ENCODE measurements at places on chromosomes 7 and 10. TPM values are rescaled to one million over a fixed set of nuclear protein-coding genes. Genes with fewer than 3 reads are reported as not detected.

- no peak for DNase-seq
Observed at GRCh38 chr10:125722811-125723210, 3.3 kb downstream of the EDRF1 start.

DNA sequence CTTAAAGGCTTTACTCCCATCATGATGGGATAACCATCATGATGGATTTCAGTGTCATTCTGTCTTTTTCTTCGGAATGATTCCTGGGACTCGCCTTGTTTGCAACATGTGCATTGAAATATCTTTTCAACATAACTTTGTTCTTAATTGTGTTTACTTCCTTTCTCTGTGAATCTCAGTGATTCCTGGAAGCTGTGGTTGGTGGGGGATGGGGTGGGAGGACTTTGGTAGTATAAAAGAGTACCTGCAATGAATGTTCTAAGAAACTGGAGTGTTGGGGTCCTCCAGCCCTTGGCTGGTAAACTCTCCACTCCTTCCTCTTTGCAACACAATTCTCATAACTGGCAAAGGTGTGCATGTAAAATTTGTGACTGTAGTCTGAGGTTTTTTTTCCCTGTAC is 11.5 kb upstream of the SH2D4B start:
- no peak for DNase-seq

Gene RNF32
- total RNA-seq = not detected

Gene DNAJC12
- total RNA-seq = 3.1 TPM

Gene MBL2
- not detected for total RNA-seq

DNA sequence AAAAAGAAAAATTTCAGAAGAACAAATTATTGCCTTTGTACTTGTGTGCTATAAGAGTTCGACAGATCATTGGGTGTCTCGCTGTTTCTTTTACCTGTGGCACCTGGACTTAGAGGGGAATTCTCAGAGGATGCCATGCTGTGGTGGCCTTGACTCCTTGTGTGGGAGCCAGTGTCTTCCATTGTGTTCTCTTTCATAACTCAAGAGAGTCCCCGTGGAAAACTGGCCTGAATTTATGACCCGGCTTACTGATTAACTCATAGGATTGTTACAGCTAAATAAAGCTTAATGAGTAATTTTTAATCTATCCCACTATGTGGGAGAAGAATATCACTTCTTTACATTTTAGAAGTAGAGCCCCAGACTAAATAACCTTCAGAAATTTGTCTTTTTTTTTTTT is 54.5 kb downstream of the UBE3C start:
- DNase-seq = no peak
